NCI-H446 (cell line): ENCODE measurements at places on chromosomes 4 and X.

DNA sequence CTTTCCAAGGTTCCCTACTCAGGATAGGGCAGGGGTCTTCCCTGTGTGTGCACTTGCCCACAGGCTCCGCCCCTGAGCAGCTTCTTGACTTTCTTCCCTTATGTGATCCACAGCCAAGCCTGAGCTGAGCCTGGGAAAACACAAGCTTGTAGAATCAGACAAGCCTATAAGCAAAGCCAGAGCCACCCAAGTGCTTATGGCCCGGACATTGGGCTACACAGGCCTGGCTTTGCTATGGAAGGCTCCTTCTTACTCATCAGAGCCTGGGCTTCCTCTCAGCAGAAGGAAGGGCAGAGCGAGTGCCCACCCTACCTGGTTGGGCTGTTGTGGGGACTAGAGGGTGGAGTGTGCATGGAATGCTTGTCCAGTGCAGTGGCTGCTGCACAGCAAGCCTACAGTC, 1.3 kb upstream of the TNIP2 start:
- DNase-seq = no peak

- no peak for DNase-seq
Measured at GRCh38 chr4:66926687-66927086, 618.6 kb downstream of the CENPC start.

GRCh38 chr4:14767142-14767541, 235.1 kb upstream of the CPEB2 start:
- DNase-seq = no peak

- DNase-seq = no peak
Measured at GRCh38 chr4:38099020-38099600, 138.9 kb downstream of the PTTG2 start.

DNA sequence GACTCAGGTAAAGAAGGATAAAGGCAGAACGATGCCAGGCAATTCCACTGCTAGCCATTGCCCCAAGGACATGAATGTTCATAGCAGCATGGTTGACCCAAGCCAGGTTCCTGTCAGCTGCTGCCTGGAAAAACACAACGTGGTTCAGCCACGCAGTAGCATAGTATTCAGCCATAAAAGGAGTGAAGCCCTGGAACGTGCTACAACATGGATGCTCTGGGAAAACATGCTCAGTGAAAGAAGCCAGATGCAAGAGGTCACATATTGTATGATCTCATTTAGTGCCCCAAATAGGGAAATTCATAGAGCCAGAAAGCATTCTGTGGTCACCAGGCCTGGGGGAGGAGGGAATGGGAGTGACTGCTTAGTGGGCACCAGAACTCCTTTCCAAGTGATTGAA, 129.8 kb downstream of the GPR143 start:
- DNase-seq = no peak

DNA sequence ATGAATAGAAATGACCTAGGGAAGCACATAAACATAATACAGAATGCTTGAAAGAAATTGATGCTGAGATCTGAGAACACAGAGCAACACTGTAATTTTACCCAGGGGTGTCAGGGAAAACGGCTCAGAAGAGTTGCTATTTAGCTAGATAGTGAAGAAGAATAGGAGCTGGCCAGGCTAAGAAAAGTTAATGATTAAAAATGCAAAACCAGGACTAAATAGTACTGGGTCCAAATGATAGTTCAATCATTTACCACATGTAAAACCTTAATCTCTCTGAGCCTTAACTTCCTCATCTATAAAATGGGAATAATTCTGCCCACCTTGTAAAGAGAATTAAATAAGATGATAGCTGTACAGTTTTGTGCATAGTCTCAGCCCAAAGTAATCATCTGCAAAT, 97.1 kb downstream of the PARM1 start:
- no peak for DNase-seq

GRCh38 chr4:8085491-8086117, 73.0 kb downstream of the ABLIM2 start:
- no peak for DNase-seq

DNA sequence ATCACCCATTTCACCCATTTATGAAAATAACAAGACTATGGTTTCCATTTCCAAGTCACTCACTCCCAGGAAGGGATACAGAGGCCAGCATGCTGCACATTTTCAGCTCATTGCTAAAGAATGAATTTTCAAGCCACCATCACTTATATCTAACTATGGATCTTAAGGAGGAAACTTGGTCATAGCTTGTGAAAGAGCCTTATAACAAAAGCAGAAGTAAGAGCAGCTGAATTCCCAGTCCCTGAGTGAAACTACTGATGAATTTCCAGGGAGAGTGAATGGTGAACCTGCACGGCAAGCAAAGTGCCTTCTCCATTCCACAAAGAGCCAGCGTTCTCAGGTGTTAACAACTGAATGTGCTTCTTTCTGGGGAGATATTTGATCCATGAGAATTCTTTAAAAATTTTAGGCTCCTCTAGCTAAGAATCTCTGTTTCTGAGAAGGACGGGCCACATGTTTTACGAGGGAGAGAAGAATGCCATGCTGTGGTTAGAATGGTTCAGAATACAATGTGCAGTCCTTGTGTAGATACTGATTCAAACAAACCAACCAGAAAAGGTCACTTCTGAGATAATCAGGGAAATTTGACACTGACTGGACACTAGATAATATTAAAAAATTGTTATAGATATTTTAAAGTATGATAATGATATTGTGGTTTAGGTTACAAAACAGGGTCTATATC, 24.0 kb downstream of the BTC start:
- no peak for DNase-seq

- DNase-seq = no peak
Measured at GRCh38 chrX:73834219-73834618, 271.2 kb downstream of the CHIC1 start.

- DNase-seq = no peak
Measured at GRCh38 chrX:136094962-136095361, 52.4 kb upstream of the FHL1 start.

GRCh38 chrX:24175276-24175675, 25.7 kb downstream of the ZFX start:
- no peak for DNase-seq

GRCh38 chr4:73434311-73434710, 1.7 kb upstream of the AFP start:
- no peak for DNase-seq

- no peak for DNase-seq
Measured at GRCh38 chrX:17247144-17247543, 127.9 kb upstream of the NHS start.

DNA sequence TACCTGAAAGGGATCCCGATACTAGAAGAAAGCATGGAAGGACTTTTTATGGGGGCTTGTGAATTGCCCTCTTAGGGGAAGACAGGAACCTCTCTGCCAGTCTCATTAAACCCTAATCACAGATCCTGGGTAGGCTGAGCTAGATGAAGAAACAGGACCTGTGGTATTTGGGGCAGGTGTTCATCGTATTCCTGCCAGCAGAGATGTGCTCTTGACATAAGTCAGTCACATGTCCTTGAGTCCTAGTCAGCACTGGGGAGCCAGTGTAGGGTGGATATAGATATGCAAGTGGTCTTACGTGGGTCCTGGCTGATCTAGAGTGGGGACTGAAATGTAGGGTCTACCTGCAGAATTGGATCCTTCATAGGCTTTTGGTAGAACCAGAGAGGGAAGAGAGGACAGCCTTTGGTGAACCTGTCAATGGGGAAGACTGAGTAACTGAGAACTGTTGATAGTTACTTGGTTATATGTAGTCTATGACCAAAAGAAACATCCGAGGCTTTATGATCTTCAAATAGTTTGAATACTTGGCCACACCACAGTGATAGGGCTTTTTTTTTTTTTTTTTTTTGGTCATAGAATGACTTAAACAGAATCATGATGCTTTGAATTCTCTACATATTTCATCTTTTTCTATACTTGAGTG, 63.5 kb upstream of the WDR1 start:
- no peak for DNase-seq

GRCh38 chrX:14712096-14712495, 160.8 kb downstream of the FANCB start:
- no peak for DNase-seq

DNA sequence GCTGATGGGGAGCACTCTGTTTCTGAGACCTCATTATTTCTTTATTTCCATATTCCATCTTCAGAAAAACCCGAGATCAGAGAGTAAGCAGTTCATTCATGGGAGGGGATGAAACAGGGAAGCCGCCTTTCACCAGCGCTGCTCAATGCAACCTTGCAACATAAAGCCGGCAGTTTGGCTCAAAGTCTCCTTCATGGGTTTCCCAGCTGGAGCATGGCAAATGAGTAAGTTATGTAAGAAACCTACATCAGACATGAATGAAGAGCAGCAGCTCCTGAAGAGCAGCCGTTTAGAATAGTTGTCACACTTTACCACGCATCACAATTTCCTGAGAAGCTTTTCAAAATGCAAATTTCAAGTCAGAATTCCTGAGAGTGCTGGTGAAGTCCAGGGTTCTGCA, 578.8 kb downstream of the FSTL5 start:
- no peak for DNase-seq

- no peak for DNase-seq
Measured at GRCh38 chr4:72073816-72074215, 42.0 kb downstream of the NPFFR2 start.

GRCh38 chrX:125424536-125424935, 104.9 kb downstream of the TEX13C start:
- no peak for DNase-seq

DNA sequence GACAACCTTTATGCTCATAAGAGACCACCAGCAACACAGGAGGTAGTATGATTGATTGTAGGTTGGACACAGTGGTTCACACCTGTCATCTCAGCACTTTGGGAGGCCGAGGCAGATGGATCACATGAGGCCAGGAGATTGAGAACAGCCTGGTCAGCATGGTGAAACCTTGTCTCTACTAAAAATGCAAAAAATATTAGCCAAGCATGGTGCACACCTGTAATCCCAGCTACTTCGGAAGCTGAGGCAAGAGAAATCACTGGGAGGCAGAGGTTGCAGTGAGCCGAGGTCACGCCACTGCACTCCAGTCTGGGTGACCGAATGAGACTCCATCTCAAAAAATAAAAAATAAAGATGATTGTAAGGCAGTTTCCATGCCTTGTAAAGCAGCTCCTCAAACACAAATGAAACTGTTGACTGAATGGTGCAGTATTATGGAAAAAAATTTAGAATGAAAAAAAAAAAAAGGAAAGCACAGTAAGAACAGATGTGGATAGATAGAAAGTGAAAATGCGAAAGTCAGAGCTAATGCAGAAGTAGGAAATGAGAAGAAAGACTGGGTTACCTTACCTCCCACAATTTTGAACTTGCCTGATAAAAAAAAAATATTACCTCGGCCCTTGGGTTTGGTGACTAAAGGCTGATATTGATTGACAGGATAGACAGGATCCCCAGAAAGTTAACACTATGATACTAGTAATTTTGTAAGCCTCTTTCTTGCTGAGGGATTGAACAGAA, 249.2 kb upstream of the TRAM1L1 start:
- no peak for DNase-seq

- peak; percentile 70 for DNase-seq
Measured at GRCh38 chr4:11073621-11074051, 355.1 kb downstream of the HS3ST1 start.

GRCh38 chrX:10047631-10048030, 80.5 kb downstream of the CLDN34 start:
- no peak for DNase-seq

DNA sequence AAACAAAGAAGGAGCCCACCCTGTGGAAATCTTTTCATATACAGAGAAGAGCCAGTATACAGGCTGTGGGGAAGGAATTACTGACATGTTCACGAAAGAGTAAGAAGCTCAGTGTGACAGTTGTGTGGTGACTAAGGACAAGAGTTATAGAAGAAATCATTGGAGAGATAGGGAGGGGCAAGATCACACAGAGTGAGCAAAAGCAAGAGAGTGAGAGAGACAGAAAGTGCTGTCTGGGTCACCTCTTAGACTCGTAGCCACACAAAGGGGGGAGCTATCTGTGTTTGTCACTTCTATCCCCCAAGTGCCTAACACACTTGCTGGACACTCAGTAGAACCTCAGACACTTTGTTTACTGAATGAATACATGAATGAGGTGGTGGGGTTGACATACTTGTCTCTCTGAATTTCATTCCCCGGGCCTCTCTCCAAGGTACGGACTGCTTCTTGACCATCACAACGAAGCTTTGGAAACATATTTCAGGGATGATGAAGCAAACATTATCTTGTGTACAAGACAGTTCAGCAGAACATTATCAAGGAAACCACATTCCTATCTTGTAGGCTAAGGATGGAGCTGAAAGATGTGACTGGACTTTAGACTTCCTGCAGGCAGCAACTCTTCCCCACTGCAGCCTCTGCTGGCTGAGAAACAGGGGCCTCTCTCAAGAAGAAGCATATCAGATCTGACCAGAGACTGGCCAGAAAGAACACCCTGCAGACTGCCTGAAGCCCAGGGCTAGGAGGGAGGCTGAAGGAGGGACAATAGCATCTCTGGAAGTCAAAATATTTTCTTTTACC, 168.2 kb downstream of the AMELX start:
- DNase-seq = no peak

DNA sequence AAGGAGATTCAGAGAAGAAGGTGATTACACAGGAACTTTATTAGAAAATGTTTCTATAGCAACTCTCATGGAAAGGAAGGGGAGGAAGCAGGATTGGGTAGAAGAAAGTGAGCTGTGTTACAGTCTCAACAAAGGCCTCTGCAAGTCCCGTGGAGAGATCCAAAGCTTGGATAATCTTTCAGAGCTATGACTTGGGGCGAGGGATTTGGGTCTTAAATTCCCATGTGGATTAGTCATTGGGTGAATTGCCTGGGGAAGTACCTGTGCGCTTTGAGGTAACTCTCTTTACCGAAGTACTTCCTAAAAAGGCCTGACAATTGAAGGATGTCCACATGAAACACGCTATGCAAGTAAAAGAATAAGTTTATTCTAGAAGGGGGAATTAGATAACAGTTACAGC, 133.8 kb upstream of the ANKRD50 start:
- no peak for DNase-seq

DNA sequence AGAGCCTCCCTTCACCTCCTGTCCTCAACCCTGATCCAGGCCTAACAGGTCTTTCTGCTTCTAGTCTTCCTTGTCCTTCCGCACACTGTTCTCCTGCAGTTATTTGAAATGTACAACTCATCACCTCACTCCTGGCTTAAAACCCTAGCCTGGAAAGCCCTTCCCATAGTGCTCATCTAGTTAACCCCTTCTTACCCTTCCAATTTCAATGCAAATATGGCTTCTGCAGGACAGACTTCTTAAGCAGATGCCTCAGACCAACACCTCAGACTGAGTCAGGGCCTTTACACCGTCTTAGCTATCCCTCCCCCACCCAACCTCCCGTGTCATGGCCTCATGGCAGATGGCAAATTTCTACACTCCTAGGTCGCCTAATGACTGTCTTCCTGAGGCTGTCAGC, 130.4 kb downstream of the BCOR start:
- DNase-seq = no peak
